Stimulated activated naive CD8-positive, alpha-beta T cell treated with anti-CD3 and anti-CD28 coated beads, Interleukin-15, amount 100 ng/mL, for 72 hours (primary cell): ENCODE measurements at places on chromosomes 7 and 10.

GRCh38 chr7:115748123-115748738 lies 282.3 kb downstream of the TFEC start:
- DNase-seq, result no peak

- DNase-seq, result no peak
These were observed 20.1 kb upstream of the MTURN start for GRCh38 chr7:30114536-30115238.

GRCh38 chr10:120634659-120635058 lies 177.6 kb downstream of the PLPP4 start:
- no peak for DNase-seq

- DNase-seq, result no peak
These were observed 12.0 kb downstream of the ZSCAN25 start for GRCh38 chr7:99628471-99629465.
